Eye (tissue), 1 donor: ENCODE measurements at places on chromosomes 2 and 18.

- DNase-seq, result no peak
These were observed 1.9 kb downstream of the GORASP2 start for GRCh38 chr2:170930991-170931266.

GRCh38 chr2:188963741-188964140 is 10.4 kb upstream of the COL3A1 start:
- DNase-seq, result no peak

DNA sequence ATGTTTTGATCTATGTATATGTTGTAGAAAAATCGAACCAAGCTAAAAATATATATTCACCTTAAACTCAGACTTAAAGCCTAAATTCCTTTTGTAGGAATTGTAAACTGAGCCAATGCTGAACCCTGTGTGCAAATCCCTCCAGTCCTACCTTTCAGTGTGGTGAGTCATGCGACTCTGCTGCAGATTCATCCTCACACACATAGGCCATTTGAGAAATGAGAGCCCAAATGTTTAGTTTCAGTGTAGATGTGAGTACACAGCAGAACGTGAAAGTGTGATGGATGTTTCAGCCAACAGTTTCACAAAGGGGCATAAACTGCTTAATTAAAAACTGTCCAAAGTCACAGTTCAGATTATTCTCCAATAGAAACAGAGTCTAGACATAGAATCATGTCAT is 193.2 kb downstream of the CDH19 start:
- DNase-seq, result no peak

DNA sequence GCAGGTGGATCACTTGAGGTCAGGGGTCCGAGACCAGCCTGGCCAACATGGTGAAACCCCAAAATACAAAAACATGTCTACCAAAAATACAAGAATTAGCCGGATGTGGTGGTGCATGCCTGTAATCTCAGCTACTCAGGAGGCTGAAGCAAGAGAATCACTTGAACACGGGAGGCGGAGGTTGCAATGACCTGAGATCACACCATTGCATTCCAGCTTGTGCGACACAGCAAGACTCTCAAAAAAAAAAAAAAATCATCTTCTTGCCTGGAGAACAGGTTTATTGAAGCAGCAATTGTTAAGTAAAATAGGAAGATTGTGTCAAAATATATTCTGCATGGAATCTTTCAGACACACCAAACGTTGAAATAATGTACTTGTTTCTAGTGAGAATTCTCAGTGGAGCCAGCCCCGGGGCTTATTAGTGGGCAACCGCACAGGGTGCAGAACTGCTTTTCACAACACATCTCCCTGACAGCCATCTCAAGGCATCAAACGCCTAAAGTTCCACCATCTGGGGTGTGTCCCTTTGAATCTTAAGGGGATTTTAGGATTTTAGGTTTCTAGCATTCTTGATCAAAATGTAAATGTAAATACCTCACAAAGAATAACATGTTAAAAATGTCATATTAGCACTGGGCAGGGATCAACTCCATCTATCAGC is 28.6 kb upstream of the PPP4R1 start:
- DNase-seq, result peak; percentile 62

- DNase-seq, result no peak
These were observed 8.0 kb downstream of the XPO1 start for GRCh38 chr2:61529944-61530735.

DNA sequence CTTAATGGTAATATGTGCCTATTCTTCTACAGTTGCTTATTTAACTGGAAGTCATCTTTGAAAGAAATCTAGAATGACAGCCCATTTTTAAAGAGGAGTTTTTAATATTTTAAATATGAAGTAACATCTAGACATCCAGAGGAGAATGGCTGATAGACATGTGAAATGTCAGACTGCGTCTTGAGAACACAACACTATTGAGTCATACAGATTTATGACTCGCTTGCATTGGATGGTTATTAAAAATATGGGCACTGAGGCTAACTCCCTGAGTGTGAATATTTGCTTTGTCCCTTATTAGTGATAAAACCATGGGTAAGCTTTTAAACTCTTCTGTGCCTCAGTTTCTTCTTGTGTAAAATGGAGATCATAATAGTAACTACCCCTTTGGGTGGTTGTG is 22.9 kb downstream of the TDRD15 start:
- peak; percentile 1 for DNase-seq

GRCh38 chr2:216492597-216493333 is 5.9 kb upstream of the RPL37A start:
- no peak for DNase-seq

DNA sequence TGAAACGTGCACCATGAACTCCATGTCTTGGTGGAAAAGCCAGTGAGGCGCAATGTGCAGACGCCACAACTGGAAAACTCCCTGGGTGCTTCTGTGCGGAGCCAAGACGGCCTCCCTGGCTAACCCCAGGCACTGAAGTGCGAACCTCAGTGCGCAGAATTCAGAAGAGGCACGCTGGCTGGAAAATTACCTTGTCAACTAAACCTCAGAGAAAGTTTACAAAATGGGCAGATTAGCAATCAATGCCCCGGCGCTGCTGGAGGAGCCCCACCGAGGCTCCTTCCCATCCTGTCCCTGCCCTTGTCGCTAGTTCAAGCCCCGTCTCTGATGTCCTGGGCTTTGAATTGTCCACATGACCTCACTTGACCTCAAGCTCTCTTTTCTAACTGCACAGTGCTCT is 22.2 kb downstream of the SNORC start:
- DNase-seq, result no peak

DNA sequence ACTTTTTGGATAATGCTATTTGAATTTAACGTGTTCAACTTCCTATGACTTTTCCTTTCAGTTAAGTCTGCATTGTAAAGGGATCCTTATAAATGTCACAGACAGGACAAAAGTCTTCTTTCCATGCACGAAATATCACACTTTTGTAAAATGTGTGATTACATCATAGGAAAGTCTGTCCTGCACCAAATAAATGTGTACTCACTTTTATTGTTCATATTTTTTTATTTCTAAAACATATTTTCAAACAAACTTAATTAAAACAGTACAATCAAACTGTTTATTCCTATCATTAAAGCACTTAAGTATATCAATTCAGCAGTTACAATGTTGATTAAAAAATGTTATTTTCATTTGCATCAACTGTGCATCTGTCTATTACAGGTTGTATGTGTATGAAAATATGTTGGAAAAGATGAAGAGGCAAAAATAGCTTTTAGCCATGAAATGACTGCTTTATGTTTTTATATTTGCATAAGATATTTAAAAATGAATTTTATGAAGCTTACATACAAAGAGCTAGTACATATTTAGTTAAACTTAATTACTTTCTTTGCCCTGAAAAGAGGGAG is 105.6 kb downstream of the CSRNP3 start:
- DNase-seq, result peak; percentile 43

GRCh38 chr2:49108851-49109250 is 45.5 kb downstream of the FSHR start:
- DNase-seq, result no peak

GRCh38 chr2:71824436-71824835 is 323.2 kb downstream of the CYP26B1 start:
- DNase-seq, result no peak

- DNase-seq, result no peak
These were observed 71.0 kb upstream of the TMEFF2 start for GRCh38 chr2:192265751-192266150.

- peak; percentile 40 for DNase-seq
These were observed 49.2 kb upstream of the CCDC150 start for GRCh38 chr2:196590286-196590685.

- no peak for DNase-seq
These were observed 172.9 kb upstream of the SETBP1 start for GRCh38 chr18:44507729-44508325.

- no peak for DNase-seq
These were observed 130.3 kb downstream of the TMEFF2 start for GRCh38 chr2:192064459-192064858.

- no peak for DNase-seq
These were observed 84.4 kb downstream of the MYO3B start for GRCh38 chr2:170262343-170262742.

DNA sequence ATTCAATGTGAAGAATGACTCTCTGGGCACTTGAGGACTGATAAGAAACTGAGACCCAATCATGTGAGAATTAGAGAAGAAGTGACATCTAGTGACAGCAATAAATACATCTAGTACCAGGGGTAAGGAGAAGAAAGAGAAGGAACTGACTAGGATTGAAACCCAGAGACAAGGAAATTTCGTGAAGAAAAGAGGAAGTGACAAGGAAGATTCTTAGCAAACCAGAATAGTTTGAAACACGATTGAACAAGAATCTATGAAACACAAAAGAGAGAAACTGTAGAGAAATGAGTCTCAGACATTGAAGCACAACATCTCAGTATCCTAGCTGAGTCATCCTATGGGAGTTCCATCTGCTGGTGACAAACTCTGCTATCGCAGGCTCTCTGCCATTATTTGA is 571.9 kb upstream of the PKDCC start:
- DNase-seq, result no peak

DNA sequence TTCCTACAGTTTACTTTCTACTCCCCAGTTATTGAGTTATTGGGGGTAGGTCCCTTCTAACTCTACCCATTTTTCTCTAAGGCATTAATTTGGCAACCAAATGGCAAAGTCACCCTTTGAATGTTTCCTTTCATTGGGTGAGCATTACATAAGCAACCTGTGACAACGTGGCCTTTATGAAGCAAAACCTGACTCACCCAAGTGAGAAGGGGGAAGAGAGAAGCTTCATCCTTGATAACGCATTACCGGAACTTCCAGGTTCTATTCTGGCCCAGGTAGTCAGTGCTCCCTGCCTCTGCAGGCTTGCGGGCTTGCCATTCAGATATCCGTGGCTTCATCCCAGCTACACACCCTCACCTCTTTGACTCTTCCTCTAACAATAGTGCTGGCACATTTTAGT is 39.1 kb upstream of the FAM124B start:
- no peak for DNase-seq

GRCh38 chr18:55245211-55245614 is 286.0 kb upstream of the CCDC68 start:
- DNase-seq, result peak; percentile 47

DNA sequence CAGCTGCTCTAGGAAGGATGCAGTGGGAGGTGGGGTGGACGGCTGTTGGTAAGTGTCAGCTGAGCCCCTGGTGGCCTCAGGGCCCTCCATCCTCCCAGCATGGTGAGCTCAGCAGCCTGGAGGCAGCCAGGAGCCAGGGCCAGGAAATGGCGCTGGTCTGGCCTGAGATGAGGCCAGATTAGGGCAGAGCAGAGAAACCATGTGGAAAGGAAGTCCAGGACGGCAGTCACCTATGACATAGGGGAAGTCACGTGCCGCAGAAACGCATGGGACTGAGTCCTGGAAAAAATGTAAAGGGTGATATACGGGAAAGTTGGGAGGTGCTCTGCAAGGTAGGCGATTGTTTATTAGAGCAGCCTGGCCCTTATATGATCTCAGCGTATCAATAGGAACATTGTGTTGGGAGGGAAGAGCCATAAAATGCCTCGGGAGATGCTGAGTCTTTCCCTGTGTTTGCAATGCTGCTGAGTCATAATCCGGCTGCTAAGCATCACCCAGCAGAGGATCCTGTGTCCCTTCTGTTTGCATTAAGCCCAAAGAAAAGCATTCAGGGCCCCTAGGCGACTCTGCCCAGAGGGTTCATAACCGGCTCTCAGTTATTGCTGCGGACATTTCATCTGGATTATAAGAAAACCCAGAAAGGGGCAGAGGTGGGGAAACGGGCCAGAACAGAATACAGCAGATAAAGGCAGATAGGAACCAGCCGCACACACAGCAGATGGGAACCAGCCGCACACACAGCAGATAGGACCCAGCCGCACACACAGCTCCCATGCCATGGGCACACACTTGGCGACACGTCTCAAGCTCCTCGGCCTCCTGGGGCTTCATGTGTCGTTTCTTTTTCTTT is 30.3 kb upstream of the B3GNT7 start:
- peak; percentile 62 for DNase-seq

DNA sequence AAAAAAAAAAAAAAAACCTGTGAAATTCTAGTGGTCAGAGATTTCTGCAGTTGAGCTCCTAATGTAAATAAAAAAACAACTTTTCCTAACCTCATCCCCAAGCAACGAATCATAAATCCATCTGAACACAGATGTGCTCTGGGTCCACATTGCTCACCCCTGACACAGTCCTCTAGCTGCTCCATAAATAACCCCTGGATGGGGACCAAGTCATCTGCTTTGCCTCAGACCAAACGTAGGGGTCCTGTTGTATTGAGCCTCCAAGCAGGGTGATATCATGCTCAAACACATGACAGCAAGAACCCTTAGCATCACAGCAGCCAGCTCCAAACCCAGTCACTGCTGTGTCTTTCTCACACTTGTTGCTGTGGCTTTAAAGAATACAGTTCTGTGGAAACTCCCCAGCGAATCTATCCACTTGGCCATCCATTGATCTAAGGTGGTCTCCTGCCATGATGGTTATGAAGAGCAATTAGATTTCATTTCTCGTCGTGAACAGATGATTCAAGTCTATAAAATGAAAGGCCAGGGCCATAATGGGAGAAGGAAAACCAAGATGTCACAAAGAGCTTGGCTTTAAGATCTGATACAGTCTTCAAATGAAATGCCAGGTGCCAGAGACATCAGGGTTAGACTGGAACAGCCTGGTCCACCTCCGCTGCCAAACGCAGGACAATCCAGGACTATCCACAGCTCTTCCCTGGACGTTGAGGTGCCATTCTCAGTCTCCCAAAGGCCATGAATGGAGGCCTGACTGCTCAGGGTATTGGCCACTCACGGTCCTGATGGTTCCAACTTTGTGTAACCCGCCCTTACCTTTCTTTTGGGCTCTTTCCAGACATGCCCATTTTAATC is 39.0 kb downstream of the TBC1D8 start:
- DNase-seq, result no peak

GRCh38 chr2:201701646-201702045 is 3.2 kb upstream of the MPP4 start:
- DNase-seq, result no peak

DNA sequence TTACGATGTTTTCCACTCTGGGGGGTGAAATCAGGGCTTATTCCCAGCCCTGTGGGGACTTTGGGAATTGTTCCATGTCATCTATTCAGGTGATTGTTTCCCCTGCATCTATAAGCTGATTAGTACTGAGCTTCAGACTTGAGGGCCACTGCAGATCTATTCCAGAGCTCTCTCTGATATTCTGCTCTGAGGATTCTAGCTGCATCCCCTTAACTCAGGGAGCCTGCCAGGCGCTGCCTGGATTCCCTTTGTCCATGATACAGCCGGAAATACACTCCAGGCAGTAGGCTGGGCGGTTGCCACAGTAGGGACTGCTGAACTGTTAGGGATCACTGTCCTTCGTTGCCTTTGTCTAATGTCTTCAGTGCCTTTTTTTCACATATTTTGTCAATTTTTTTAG is 31.3 kb downstream of the PTRHD1 start:
- no peak for DNase-seq

GRCh38 chr2:65417509-65418085 is 14.8 kb downstream of the SPRED2 start:
- no peak for DNase-seq

- DNase-seq, result no peak
These were observed 563.9 kb downstream of the TMX3 start for GRCh38 chr18:68150961-68151360.

GRCh38 chr2:48912110-48912509 is 156.6 kb upstream of the LHCGR start:
- DNase-seq, result peak; percentile 13

- DNase-seq, result no peak
These were observed 51.9 kb upstream of the PCBP1 start for GRCh38 chr2:70035344-70035844.
